ENCODE measurements at places on chromosomes 7 and 10.

DNA sequence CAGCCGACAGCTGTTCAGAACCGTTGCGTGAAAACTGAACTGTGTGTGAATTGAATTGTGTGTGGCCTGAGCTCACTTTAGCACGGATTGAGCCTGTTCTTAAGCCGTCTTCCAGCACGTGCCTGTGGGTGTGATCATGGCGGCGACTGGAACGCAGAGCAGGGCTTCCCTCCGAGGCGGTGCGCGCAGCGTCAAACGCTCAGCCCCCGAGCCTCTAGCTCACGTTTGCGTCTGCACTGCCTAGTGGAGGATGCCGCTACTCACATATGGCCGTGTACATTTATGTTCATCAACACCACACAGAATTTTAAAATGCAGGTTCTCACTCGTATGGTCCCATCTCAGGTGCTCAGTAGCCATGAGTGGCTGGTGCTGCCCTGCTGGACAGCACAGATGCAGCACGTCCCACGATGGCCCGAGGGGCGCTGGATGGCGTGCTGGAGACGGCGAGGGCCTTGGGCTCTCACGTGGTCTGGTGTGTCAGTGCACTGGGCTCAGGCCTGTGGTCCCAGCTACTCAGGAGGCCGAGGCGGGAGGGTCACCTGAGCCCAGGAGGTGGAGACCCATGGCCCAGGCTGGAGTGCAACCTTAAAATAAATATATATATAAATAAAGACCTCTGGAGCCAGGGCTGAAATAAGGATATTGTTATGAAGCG lies 22.0 kb downstream of the SUN1 start:
- DNase-seq, result no peak

DNA sequence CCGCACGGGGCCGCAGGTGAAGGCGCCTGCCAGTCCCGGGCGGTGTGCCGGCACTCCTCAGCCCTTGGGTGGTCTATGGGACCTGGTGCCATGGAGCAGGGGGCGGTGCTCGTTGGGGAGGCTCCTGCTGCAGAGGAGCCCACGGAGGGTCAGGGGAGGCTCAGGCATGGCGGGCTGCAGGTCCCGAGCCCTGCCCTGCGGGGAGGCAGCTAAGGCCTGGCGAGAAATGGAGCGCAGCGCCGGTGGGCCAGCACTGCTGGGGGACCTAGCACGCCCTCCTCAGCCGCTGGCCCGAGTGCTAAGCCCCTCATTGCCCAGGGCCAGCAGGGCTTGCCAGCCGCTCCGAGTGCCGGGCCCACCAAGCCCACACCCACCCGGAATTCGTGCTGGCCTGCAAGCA lies 18.9 kb downstream of the AKR1E2 start:
- no peak for DNase-seq

DNA sequence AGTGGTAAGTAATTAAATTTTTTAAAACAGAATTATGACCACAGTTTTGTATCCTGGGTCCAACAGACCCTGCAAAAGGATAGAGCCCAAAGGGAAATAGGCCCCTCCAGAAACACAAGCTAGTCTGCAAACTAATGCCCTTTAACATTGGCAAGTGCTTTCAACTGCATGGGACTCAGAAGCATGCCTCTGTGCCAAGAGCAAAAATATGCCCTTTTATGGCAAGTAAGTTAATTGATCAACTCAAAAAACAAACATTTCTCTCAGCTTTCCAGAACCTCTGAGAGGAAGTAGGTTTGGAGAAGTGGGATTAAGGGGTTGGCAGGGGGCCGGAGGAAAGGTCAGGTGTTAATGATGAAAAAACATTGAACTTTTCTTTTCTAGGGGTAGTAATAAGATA lies 186.6 kb upstream of the PRSS1 start:
- no peak for DNase-seq

DNA sequence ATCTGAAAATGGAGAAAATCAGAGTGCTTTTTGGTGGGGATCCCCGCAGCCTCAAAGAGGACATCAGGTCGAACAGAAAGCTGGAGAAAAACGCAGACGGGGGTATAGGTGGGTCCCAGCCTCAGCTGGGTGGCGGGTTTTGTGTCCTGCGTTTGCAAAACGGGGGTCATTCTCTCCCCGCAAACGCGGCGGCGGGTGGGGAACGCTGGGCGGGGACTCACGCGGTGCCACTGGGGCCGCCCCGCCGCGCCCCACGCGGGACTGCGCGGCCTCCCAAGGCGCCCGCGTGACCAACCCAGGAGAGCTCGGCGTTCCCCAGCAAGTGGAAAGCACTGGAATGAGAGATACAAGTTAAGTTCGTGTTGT lies 806 bp upstream of the VIPR2 start:
- no peak for DNase-seq
